ENCODE measurements at places on chromosomes 7 and 10. TPM values are rescaled to one million over a fixed set of nuclear protein-coding genes. Genes with fewer than 3 reads are reported as not detected.

CUBN gene
- total RNA-seq = 0.26 TPM

GRCh38 chr10:86971232-86971991 lies 3.1 kb downstream of the ADIRF start:
- peak; percentile 64 for DNase-seq

- peak; percentile 42 for DNase-seq
Measured at GRCh38 chr7:19772306-19772705, 1.1 kb downstream of the TMEM196 start.

DNA sequence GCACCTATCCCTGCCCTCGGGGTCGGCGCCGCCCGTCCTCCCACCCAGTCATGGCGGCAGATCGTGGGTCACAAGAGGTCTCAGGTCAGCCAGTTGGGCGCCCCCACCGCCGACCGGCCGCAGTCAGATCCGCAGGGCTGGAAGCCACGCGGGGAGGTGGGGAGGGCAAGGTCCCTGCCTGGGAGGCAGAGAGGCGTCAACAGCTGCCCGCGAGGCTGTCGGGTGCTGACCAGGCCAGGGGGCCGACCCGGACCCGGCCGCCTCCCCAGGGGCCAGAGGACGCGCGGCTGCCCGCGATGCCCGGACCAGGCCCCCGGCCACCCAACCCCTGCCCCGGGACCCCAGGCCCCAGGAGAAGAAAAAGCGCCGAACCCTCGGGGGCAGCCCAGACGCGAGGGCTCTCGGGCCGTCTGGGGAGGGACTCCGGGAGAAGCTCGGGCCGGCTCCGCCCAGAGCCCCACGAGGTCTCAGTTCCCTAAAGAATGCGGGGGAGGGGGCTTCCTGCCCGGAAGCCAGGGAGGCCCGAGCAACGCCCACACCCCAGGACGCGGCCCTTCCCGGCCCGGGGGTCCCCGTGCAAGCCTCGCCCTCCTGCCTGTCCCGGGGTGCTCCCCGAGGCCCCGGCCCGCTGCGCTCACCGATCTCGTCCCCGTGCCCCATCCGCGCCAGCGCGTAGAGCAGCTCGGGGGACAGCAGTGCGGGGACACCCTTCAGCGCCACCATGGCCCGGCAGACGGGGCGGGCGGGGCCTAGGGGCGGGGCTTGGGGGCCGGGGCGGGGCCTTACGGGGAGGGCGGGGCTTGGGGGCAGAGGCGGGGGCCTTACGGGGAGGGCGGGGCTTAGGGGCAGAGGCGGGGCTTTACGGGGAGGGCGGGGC lies at the start of gene FUOM:
Gene FUOM, minus strand, starts transcription at position 735 of the 877 bp plus-strand sequence. Its CDS starts 12 bp downstream, at position 723.
- DNase-seq = no peak

DNA sequence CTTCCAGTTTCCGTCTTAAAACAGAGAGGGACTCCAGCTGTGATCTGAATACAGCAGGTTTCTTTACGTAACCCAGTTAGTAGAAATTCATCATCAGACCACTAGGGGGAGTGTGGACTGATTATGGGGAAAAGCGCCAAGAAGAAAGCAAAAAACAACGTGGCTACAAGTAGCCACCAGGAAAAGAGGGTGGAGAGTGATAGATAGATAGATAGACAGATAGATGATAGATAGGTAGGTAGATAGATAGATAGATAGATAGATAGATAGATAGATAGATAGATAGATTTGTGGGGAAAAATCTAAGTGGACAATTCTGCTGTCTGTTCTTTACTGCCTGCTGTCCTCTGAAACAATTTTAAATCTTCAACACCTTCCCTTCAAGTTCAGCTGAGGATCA lies 12.7 kb upstream of the AKR1B10 start:
- peak; percentile 83 for DNase-seq

DNA sequence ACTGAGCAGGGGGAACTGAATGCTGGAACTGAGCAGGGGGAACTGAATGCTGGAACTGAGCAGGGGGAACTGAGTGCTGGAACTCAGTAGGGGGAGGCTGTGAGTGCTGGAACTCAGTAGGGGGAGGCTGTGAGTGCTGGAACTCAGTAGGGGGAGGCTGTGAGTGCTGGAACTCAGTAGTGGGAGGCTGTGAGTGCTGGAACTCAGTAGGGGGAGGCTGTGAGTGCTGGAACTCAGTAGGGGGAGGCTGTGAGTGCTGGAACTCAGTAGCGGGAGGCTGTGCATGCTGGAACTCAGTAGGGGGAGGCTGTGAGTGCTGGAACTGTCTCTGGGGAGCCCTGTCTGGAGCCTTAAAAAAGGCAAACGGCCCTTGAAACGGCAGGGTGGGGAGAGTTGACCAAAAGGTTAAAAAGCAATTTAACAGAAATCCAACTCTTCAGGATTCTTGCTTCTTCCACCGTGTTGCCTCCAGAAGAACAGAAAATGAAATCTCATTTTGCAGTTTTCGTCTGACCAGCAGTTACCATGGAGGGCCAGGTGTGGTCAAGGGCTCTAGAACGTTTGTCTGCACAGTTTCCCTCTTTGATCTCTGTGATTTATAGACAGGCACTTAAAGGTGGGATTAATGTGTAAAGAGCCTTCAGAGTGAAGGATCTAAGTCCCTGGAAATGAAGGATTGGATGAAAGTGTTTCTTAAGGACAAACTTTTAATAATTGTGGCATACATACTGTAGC lies 19.1 kb downstream of the DOCK1 start:
- DNase-seq = no peak

SDK1 gene
- total RNA-seq = 0.51 TPM

DNA sequence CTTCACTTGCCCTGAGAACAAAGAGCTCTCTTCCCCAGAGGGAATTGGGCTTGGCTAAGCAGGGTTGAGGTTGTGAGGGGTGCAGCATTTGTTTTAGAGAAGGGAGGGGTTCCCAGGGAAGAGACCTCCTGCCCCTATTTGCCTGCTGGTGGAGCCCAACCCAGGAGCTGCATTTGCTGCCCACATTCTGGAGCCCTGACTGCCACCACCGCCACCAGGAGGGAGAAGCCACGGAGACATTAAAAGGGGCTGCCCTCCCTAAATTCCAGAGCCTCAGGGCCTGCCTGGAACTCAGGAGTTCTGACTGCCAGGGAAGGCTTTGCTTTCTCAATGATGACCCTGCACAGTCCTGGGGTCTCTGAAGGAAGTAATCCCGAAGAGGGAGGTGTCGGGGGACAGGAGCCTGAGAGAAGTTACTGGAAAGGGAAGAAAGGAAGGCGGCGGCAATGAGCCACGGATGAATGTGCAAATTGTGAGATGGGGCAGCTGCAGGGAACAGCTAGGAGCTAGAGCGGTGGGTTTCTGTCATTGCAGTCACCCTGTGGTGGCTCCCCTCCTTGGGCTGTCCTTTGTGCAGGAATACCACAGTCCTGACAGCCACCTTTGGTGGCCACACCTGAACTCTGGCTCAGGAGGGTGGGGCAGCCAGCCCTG lies 51.3 kb downstream of the NEURL1 start:
- no peak for DNase-seq

DNA sequence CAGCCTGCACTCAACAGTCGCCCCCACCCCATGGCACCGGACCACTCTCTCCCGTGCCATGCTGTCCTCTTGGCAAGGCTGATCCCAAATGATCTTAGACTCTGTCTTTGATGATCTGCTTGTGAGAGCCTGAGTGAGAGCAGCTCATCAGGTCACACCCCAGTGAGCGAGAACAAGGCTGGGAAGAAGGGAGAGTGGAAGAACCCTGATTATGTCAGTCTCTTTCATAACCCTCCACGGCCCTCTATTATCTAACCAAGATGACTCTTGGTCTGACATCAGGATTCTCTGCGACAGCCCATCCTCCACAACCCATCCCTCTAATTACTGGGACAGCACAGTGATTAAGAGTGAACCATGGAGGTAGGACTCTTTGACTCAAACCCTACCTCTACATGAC lies 53.1 kb upstream of the C7orf33 start:
- DNase-seq = no peak

DNA sequence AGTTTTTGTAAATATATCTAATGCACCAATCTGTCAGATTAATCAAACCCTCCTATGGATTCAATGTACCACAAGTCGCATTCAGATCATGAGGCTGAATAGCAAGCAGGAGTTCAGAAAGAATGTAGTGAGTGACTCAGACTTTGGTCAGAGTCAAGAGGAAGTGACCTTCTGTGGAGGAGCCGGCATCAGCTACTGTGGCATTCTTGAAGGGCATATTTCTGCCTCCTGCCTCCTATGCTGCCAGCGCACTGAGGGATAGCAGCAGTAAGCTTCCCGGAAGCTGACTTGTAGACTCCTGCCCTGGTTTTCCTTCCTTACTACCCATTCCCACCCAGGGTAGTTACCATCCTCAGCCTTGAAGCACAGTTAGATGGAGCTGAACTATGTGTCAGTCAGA lies 867.5 kb downstream of the NRG3 start:
- DNase-seq = peak; percentile 23

GRCh38 chr7:134062460-134062859 lies 64.7 kb upstream of the LRGUK start:
- DNase-seq = no peak

GPC2 gene
- 1.0 TPM for total RNA-seq

DNA sequence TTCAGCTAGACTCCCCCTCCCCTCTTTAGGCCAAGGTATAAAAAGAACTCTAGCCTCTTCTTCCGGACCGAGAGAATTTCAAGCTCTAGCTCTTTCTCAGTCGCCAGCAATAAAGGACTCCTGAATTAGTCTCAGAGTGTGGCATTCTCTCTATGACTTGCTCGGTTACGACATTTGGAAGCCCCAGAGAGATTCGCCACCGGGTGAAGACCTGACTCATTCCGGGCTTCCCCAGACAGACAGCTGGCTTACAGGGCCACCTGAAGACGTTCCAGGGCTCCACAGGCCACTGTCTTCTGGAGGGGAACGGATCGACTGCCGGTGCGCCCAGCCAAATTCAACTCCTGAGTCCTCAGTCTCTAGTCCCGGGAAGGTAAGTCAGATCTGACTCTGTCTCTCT lies at the start of gene AKR1B15:
Gene AKR1B15, plus strand, starts transcription at position 234 of the 400 bp plus-strand sequence. CDS start 15,510 bp downstream, outside the sequence.
- DNase-seq = peak; percentile 46

GRCh38 chr10:58048936-58049335 lies 218.8 kb downstream of the IPMK start:
- DNase-seq = no peak

GRCh38 chr10:71212318-71213126 lies at the start of gene UNC5B:
Gene UNC5B, plus strand, starts transcription at chr10:71212570. Its CDS starts 416 bp downstream, at chr10:71212986.
- DNase-seq = peak; percentile 53

DNA sequence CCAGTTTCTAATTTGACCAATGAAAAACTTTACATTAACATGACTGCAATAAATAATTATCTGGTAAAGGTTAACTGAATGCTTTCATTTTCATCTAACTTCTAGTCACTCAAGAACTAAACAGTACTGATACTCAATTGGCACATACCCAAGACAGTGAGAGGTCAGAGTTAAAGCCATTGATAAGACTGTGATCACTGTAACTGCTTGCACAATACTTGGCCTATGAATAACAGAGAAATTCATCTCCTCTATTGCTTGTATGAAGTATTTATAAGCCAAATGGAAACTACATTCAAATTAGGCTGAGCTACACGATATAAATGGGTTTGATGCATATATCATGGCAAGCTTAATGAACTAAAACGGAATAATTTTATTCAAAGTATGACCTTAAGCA lies 43.0 kb downstream of the HERC4 start:
- no peak for DNase-seq

CALCR gene
- total RNA-seq = not detected

- DNase-seq = no peak
Measured at GRCh38 chr7:135147341-135147898, 452 bp upstream of the TMEM140 start.

DNA sequence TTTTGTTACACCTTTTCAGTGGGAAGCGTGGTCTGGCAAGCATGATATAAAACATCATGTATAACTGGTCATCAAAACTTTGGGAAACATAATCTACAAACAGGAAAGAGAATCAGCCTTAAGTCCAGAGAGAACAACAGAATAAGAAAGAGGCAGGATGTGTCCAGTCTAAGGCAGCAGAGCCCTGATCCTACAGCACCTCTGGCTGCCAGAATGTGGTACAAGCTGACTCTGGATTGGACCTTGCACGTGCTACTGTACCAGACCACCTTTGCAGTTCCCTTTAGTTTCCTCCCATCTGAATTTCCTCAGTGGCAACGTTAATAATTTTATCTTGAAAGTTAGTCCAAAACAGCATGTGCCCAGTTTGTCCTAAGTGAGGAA lies 824.6 kb upstream of the IGFBP3 start:
- DNase-seq = no peak

DNA sequence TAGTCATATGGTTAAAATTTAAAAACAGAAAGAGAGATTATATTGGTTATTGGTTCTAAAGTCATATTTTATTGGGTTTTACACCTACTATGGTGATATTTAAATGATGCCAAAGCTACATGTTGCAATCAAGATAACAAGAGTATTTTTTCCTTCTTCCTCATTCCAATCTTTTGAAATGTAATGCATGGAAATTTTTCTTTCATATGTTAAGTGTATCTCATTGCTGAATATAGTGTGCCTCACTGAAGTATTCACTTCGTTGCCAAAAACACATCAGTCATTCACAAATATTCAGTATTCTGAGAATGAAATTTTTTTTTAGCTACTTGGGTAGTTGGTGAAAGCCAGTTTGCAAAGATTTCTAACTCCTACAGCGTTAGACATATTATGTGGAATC lies 19.5 kb downstream of the HDAC9 start:
- DNase-seq = peak; percentile 75

- DNase-seq = no peak
Measured at GRCh38 chr10:122294511-122295450, 23.7 kb downstream of the BTBD16 start.

DNA sequence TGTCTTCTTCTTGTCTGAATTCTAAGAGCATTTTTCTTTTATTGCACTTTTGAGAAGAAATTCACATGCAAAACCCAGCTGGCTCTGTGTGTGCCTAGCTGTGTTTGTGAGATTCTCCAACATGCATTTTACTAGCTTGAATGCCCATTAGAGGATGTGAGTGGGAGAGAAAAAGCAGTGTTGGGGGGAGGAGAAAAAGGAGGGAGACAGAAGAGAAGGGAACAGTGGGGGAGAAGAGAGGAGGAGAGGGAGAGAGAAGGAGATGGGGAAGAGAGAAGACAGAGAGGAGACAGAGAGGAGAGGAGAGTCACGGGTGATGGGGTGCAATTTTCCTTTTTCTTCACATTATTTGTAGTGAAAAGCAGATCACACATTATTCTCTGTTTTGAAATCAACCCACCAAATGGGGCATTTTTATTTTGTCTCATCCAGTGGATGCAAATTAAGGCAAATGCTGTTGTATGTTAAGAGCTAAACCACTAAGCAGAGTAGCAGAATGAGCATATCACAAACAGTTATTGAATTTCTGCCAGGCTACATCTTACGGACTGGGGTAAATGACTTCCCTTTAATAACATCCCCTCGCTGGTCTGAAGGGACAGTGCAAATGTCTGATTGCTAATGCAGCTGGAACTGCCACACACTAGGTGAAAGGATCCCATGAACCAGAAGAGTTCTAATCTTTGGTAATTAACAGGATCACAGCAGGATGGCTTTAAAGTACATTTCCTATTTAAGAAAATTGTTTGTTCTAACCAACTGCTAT lies 849 bp downstream of the LRRN3 start:
- DNase-seq = no peak

Measured in bronchial epithelial cell (primary cell).